ENCODE measurements at places on chromosomes 2 and 18. TPM values are rescaled to one million over a fixed set of nuclear protein-coding genes. Genes with fewer than 3 reads are reported as not detected.

SLC8A1 gene
- 18.7 TPM for polyA plus RNA-seq

MYO5B gene
- 0.42 TPM for polyA plus RNA-seq

AKAIN1 gene
- not detected for polyA plus RNA-seq

KCNF1 gene
- polyA plus RNA-seq: 12.9 TPM

MYCN gene
- 27.2 TPM for polyA plus RNA-seq

CRYGD gene
- not detected for polyA plus RNA-seq

CUL3 gene
- 53.9 TPM for polyA plus RNA-seq

FBXO48 gene
- polyA plus RNA-seq: 0.45 TPM

GCG gene
- not detected for polyA plus RNA-seq

DNAH6 gene
- 2.5 TPM for polyA plus RNA-seq

SCN3A gene
- 153 TPM for polyA plus RNA-seq

ANKRD62 gene
- not detected for polyA plus RNA-seq

NMUR1 gene
- polyA plus RNA-seq: not detected

MEIS1 gene
- polyA plus RNA-seq: 46.5 TPM

FEV gene
- polyA plus RNA-seq: not detected

GALNT13 gene
- 10.9 TPM for polyA plus RNA-seq

SRD5A2 gene
- polyA plus RNA-seq: 0.11 TPM

TFPI gene
- polyA plus RNA-seq: 0.51 TPM

RHBDD1 gene
- polyA plus RNA-seq: 5.4 TPM

UGT1A8 gene
- not detected for polyA plus RNA-seq

THADA gene
- polyA plus RNA-seq: 8.9 TPM

MYOM1 gene
- 1.7 TPM for polyA plus RNA-seq

FNDC4 gene
- polyA plus RNA-seq: 101 TPM

PHOSPHO2 gene
- 25.4 TPM for polyA plus RNA-seq

FBXO11 gene
- polyA plus RNA-seq: 132 TPM

ITGA6 gene
- 21.7 TPM for polyA plus RNA-seq

PSTPIP2 gene
- polyA plus RNA-seq: 0.48 TPM

PRR30 gene
- not detected for polyA plus RNA-seq

ABCG5 gene
- 0.38 TPM for polyA plus RNA-seq

SPATA3 gene
- polyA plus RNA-seq: not detected

C2orf72 gene
- 37.7 TPM for polyA plus RNA-seq

CHRNG gene
- not detected for polyA plus RNA-seq

HMSD gene
- not detected for polyA plus RNA-seq

LCLAT1 gene
- 10.9 TPM for polyA plus RNA-seq

GALNT5 gene
- polyA plus RNA-seq: not detected

GYPC gene
- polyA plus RNA-seq: not detected

SCN2A gene
- 55.0 TPM for polyA plus RNA-seq

CCBE1 gene
- not detected for polyA plus RNA-seq

Data from neural cell (in vitro differentiated cells).